Stimulated activated CD4-positive, alpha-beta T cell treated with anti-CD3 and anti-CD28 coated beads, Interleukin-4, amount 100 ng/mL, for 4 hours (primary cell): ENCODE measurements at places on chromosomes 4 and X.

GRCh38 chr4:87720094-87720691, 70.1 kb downstream of the DMP1 start:
- DNase-seq: no peak

GRCh38 chr4:187668526-187669082, 327.0 kb upstream of the ZFP42 start:
- DNase-seq: no peak

DNA sequence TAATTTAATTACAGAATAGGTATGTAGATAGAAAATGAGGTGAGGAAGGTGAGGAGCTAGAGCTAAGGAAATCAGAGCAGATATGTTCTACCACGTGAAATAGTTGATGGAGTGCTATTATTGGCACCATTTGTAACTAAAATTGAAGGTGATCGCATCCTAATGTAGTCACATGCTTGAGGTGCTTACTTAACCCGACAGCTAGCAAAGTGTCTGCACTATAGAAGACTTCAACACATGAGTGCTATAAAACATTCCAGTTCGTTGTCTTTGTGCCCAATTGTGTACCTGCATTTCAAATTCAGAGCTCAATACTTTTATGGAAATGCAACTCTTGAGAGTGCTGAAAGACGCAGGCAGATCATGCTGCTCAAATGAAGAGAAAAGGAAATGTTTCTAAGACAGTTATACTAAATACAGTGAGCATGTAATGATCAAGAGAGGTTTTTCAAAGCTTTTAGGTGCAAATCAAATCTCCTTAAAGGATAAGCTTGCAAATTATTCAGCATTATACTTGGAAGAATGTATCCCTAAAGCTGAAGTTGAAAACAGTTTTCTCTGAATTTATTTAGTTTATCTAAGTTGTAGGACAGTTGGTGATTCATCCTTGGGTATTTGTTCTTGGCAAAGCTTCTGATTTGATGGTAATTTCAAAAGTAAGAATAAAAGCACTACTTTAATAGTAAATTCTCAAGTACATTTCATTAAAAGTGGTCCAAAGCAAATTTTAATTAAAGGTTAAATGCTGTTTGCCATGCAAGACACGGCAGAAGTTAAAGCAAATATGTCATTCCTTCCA, 223.9 kb upstream of the EPHA5 start:
- no peak for DNase-seq

DNA sequence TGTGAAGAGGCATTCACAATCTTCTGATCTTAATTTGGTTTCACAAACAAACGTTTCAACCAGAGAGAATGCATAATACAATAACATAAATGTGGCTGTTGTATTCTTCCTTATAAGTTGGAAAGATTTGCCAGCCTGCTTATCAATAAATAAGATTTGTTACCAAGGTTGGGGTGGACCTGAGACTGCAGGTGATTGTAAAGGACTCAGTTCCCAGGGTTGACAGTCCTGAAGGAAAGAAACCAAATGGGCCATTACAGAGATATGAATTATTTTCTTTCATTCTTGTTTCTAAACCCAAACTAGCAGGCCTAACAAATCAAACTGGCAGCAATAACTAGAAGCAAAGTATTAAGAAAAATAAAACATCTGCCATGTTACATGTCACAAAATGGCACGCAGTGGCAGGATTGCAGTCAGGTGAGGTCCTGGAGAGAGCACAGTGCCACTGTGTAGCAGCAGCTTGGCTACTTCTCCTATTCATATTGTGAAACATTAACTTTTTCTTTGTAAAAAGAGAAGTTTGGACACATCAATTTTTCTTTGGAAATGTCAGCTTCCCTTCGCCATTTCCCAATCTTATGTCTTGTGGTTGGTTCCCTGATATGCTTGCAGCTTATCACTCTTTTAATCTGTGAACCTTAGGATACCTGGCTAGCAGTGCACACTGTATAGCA, 133.8 kb upstream of the EMCN start:
- DNase-seq: no peak

DNA sequence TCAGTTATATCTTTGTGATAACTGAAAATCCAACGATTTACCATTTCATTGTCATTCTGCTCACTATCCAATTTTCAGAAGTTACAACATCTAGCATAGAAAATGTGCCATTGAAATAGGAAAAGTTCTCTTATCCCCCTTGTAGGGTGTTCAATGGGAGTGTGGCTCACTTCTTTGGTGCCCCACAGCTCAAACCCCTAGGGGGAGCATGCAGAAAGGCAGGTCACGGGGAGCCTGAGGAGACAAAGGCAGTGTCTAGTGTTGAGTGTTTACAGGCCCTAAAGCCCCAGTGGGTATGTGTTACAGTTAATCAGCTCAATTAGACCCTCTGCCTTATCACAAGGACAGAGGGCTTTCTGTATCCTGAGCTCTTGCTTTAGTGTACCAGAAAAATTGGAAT, 243.4 kb upstream of the GRID2 start:
- no peak for DNase-seq

DNA sequence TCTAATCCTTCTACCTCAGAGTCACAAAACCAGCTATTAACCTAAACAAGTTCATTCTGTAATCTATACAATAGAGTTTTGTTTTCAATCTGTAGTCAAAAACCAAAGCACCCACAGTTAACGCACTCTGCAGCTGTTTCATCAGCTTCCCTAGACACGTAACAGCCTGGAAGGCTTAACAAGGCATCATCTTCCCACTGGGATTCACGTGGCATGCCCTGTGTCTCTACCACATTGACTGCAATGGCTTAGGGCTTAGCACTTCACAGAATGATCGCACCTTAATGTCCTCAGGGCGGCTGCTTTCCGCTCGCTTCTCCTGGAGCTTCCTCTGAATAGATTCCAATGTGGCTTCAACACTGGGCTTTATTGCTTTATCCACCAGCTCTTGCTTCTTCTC, 49.7 kb upstream of the NAP1L5 start:
- no peak for DNase-seq

- no peak for DNase-seq
These were observed 45.8 kb downstream of the KDR start for GRCh38 chr4:55079451-55080173.

DNA sequence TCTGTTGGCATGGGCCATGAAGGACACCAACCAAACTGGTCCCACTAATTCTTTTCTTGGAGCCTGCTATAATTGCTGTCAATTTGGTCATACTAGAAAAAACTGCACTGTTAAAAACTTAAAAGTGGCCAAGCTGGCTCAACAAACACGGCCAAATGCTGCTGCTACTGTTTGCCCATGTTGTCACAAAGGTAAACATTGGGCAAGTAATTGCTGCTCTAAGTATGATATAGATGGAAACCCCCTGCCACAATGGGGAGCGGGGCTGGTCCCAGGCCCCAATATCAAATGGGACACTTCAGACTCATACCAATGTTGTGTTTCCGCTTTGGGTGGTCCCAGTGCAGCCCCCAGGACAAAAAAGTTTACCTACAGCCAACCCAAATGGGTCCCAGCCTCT, 52.1 kb downstream of the SPIN3 start:
- DNase-seq: no peak

DNA sequence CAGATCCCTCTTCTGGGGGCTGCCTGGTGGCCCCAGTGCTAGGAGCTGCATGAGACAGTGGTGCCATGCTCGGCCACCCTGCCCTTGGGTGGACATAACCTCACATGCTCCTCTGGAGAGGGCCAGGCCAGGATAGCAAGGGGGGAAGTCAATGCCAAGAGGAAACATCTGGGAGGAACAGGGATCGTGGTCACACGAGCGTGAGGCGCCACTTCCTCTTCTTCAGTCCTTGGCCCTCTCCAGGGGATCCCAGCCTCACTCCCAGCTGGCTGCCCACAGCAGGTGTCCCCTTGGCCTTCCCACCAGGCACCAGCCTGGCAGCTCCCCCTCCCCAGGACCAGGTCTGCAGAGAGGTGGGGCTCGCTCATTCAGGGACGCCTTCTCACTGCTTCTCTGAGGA, 28.6 kb downstream of the TBC1D14 start:
- no peak for DNase-seq

GRCh38 chr4:79833857-79834256, 239.2 kb downstream of the ANTXR2 start:
- DNase-seq: no peak
